Activated B cell treated with CpG ODN at 0.5 μM for 24 hours (primary cell): ENCODE measurements at places on chromosomes 4 and X.

DNA sequence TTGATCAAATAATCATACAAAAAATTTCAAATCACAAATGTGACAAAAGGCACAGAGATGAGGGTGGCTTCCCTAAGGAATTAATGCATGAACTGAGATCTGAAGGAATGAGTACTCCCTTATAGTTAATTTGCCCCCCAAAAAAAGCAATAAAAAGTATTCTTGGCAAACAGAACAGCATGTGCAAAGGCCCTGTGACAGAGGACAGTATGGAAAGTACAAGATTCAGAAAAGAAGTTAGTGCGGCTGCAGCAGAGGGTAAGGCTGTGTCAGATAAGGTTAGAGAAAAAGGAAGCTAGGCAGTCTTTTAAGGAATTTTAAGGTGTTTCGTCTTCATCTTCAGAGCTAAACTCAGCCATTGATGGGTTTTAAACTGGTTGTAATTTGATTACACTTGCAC, 7.4 kb downstream of the DDX60L start:
- DNase-seq, result no peak

- DNase-seq, result no peak
Measured at GRCh38 chr4:125010796-125011503, 298.4 kb upstream of the ANKRD50 start.

- no peak for DNase-seq
Measured at GRCh38 chr4:20288846-20289512, 37.3 kb downstream of the SLIT2 start.

- DNase-seq, result no peak
Measured at GRCh38 chr4:152258391-152258790, 277.5 kb downstream of the FBXW7 start.

DNA sequence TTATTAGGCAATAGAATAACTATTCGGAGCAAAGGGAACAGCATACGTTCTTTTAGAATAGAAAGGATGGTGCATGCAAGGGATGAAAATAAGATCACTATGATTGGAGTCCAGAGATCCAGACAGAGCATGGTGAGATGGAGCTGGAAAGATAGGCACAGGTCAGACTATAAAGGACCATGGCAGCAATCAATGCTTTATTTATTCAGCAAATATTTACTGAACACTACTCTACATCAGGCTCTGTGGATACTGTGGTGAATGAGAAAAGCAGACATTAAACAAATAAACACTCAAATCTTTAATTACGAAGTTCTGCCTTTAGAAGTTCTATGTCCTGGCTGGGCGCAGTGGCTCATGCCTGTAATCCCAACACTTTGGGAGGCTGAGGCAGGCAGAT, 44.7 kb upstream of the ACSL4 start:
- DNase-seq, result no peak

DNA sequence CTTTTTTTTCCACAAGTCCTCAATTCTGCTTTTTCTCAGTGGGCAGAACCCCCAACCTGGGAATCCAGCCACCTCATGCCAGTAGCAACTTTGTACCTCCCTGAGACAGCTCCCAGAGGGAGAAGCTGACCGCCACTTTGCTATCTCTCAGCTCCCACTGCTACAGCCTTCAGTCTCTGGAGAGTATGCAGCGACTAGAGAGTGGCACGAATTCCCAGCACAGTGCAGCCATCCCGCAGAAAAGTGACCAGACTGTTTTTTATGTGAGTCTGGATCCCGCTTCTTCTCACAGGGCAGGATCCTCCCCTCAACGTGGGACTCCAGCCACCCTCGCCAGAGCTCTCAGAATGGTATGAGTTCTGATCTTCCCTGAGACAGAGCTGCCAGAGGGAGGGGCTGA, 1234.6 kb downstream of the FAM133A start:
- DNase-seq, result no peak

DNA sequence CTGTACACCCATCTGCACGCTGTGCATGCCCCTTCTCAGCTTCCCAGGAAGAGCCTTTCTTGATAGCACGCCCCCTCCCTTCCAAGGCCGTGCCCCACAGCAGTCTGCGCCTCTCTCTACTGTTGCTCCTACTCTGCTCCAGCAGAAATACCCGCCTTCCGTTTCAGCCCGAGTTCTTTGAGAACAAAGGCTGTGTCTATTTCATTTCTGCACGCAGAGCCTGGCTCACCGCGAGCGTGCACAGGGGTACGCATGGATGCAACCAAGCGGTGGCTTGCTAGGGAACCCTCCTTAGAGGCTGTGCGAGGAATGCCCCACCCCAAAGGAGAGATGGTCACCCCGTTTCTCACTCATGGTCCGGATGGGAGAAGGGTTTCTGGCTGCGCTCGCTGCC, 485 bp downstream of the AADAT start:
- DNase-seq, result no peak

- DNase-seq, result no peak
Measured at GRCh38 chr4:19523964-19524363, 727.7 kb upstream of the SLIT2 start.

DNA sequence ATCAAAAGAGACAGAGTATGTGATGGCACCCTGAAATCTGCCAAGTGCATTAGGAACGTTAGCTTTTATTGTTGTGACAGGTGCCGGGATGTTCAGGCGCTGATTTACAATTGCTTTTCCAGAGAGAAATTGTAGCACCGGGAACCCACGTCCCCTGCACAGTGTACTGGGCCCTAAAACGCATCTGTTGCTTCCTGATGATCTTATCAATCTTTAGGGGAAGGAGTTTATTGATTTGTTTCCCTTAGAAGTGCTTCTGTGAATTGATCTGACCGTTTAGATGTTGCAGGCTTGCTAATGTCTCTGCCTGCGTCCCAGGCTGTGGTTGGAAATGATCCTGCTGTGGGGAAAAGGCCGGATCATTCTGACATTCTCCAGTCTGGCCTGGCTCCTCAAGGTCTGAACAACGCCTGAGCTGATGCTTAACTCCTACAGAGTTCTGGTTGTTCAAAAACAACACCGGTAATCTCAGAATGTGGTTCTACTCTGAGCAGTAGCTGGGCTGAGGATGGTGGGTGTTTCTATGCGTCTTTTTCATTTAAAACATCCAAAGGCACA, 16.9 kb downstream of the PHOX2B start:
- DNase-seq, result no peak

DNA sequence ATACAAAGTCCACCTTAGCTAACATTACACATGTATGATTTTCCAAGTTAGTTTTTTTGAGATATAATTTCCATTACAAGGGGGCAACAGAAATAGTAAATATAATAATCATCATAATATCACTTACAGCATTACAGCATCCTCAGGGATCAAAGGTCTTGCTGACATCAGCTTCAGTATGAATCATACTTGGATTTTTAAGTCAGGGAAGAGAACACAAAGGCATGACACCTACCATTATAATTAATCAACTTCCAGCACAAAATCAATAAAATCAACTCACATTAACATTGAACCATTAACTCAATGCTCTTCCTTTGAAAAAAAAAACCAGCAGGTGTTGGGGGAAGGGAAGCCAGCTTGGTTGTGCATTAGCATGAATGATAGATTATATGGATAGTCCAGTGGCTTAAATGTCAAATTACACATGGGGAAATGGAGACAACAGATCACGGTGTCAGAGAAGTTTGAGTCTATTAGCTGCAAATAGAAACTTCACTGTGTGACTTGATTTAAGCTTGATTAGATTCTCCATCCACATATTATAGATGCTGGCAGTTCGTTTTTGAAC, 66.9 kb upstream of the CAPN6 start:
- no peak for DNase-seq

DNA sequence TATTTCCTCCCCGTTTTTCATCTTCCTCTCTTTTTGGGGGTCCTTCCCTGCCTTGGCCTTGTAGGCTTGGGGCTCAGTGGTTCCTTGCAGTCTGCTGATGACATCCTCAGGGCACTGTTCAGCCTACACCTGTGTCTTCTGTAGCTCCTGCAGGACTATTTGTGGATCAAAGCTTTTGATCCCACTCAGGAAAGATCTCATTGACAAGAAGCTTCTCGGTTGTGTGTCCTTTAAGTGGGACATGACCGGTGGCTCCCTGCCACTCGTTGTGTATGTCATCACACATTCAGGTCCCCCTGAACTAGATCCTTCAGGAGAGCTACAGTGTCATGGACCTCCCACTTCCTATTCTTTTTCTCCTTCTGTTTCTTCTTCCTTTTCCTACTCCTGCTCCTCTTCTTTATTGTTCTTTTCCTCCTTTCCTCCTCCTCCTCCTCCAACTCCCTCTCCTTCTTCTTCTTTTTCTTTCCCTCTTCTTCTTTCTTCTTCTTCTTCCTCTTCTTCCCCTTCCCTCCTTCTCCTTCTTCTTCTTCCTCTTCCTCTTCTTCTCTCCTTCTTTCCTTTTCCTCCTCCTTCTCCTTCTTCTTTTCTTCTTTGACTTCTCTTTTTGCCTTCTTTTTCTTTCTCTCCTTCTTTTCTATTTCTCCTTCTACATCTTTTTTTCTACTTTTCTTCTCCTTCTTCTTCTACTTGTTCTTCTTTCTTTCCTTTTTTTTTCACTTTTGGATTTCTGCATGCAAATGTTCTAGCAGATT, 67.8 kb downstream of the NBDY start:
- DNase-seq, result no peak

- no peak for DNase-seq
Measured at GRCh38 chr4:1851160-1851559, 4.8 kb downstream of the LETM1 start.

DNA sequence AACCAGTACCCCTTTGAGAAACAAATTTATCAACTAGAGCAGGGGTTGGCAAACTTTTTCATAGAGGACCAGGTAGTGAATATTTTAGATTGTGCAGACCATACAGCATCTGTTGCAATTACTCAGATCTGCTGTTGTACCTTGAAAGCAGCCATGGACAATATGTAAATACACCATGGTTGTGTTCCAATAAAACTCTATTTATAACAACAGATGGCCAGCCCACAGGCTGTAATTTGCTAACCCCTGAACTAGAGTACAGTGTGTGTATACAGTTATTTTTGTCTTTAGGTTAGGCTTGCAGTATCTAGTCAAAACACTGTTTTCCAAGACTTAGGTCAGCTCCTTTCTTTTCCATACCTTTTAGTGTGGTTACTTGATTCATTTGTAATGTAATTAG, 54.4 kb downstream of the PHKA1 start:
- DNase-seq, result no peak

DNA sequence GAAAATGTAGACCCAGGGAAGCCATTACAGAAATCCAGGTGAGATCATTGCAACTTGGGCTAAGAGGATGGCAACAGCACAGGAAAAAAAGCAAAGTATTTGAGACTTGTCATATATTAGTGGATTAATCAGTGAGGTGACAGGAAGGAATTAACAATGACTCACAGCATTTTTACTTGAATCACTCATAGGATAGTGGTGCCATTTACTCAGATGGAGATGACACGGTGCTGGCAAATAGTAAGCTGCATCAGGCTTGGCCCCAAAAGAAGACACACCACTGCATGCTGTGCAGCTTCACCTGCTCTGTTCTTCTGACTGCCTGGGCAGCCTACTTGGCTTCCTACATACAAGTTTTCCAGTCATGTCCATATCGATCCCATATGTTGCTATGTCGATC, 144.8 kb downstream of the FRYL start:
- DNase-seq, result no peak

DNA sequence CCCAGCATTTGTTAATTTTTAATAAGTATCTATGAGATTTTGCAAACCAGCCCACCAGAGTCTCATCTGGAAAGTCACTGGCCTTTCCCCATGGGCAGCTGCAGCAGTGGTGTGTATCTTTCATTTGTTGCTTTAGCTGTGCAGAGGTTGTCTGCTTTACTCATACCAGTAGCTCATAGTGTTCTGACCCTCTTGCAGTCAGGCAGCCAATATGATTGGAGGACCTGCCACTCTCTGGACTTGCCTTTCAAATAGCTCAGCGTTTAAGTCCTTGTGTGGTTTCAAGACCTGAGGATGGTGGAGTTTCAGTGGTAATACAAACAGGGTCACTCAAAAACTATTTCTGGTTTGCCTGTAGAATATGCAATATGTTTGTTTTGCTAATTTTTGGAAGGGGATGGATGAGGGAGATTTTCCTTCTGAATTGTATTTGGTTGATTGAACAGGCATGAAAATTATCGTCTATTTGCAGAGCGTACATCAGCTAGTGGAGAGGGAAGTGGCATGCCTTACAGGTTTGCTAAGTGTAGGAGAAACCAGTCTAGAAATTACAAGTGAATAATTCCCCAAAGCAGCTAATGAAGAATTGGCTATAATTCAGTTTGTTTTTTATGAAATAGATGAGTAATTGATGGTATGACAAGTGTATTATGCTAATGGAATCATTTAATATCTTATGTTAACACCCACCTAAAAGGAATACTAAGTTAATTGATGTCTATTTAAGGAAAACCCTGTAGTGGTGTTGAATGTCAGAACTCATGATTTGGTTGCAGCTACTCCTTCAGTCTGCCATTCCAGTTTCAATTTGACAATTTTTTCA, 8.9 kb downstream of the POLA1 start:
- DNase-seq, result no peak

GRCh38 chr4:47383829-47384427, 79.6 kb downstream of the COMMD8 start:
- no peak for DNase-seq

GRCh38 chr4:4574052-4574451, 32.2 kb upstream of the STX18 start:
- DNase-seq, result no peak

- DNase-seq, result no peak
Measured at GRCh38 chr4:124703154-124703553, 9.4 kb downstream of the ANKRD50 start.

GRCh38 chr4:175971388-175972179, 94.1 kb upstream of the WDR17 start:
- DNase-seq, result no peak

DNA sequence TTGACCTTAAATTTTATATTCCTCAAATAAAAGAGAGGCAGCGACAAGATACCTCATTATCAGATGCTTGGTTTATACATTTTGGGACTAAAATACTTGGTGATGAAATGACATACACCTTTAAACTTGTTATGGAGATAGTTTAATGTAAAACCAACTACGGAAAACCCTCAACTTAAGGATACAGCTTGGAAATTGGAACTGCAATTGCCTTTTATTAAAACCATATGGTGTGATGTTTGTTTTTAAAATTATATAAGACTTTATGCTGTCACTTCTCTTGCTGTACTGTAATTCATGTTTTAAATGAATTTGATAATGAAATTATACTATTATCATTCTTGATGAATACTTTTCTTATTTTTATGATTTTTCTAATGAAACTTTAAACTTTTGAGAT, 25.9 kb downstream of the METTL14 start:
- DNase-seq, result no peak

GRCh38 chr4:40247350-40247749, 50.5 kb downstream of the RHOH start:
- DNase-seq, result no peak

- DNase-seq, result no peak
Measured at GRCh38 chrX:104347860-104348259, 93.1 kb upstream of the ESX1 start.

- no peak for DNase-seq
Measured at GRCh38 chr4:112766422-112766821, 129.5 kb downstream of the LARP7 start.

DNA sequence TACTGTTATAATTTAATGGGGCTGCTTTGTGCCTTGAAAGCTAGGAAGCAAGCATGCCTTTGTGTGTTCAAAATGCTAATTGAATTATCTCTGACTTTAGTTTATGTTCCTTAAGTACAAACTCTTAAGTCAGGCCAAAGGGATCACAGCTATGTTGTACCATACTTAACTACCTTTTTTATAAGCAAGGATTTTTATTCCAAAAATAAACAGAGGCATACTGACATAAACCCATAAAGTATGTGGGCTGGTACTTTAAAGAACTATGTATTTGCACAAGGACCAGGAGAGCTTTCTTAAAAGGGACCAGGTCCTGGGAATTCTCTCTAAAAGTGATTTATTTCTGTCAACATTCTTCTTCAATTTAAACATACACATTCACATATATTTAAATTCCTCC, 57.8 kb upstream of the HCCS start:
- no peak for DNase-seq

GRCh38 chrX:78327370-78328086, at the start of gene CYSLTR1:
CYSLTR1 (minus strand) TSS chrX:78327611; CDS start chrX:78273746, 53,865 bp downstream.
- DNase-seq, result no peak
